ENCODE measurements at places on chromosomes 1 and 21.

DNA sequence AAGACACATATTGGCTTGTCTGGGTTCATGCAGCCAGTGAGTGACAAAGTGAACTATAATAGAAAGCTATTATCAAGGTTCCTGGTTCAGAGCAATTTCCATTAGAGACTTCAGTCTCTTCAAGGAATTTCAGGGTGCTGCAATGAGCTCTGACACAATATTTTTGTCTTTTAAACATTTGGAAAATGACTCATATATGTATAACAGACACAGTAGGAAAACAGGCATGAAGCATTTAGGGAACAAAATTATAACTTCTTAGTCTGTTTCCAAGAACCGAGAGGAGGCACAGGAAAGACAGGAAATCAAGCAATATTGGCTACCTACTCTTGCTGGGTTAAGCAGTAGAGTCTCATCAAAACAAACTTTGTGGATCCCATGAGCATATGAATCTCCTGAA is 170.4 kb downstream of the PTPRC start:
- DNase-seq: no peak

DNA sequence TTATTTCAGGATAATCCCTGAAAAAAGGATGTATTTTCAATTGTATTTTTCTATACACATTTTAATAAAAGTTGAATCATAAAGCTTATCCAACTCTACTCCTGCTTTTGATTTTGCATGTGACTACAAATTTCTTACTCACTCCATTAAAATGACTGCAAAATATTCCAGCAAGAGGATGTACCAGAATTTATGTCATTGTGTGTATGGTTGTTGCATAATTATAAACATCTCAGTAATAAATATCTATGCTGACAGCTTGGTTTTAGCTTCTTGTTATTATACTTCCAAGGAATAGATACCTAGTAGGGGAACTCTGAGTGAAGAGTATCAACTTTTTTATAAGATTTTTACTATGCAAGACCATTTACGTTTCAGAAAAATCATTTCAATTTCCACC is 463.2 kb upstream of the RUNX1 start:
- DNase-seq: no peak

DNA sequence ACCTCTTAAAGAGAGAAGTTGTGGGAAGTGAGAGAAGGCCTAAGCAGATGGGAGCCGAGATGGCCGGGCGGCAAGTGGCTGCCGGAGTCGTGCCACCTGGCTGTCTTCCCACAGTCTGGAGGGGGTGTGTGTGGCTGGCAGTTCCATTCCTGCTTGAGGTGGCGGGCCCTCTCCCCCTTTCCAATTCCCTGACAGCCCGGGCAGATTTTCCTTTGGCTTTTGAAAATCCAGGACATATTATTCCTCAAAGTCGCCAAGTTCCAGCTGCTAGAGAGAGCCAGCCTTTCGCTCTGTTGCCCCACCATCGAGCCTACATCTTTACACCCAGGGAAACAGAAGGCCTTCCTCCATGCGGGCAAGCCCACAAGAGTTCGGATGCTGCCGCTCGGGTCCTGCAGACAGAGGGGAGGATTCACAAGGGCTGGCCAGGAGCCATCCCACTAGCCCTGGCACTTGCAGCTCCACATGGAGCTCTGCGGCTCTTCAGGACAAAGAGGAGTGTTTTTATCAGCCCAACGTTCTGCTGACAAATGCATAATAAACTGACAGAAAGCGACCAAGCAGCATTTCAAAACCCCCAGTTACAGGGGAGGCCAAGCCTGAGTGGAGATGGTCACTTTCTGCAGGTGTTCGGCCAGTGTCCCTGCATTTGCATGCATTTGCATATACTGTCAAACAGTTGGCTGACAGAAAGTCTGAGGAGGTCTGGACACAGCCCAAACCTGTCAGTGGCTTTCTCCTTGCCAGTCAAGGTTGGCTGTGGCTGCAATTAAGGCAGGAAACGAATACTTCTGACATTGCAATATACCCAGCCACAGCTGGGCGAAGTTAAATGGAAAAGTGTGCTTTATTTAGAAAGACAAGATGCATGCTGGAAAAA is 45.9 kb downstream of the OLIG1 start:
- no peak for DNase-seq

DNA sequence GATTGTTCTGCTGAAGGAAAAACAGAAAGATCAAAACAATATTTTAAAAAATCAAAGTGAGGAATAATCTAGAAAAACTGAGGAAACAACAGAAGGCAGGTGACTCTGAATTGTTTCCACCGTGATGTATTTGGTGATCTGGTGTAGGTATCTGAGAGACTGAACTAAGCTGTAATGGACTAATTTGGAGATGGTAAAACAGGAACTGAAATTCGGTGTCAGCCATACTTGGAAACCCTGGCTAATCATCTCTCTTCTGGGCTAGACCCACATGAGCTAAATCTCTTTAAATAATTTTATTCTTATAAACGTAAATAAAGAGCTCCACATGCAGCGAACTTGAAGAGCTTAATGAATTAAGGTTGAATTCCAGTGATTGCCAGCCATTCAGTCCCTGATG is 1226.1 kb downstream of the NCAM2 start:
- no peak for DNase-seq

- no peak for DNase-seq
Observed at GRCh38 chr1:56339786-56340465, 239.4 kb downstream of the PLPP3 start.

DNA sequence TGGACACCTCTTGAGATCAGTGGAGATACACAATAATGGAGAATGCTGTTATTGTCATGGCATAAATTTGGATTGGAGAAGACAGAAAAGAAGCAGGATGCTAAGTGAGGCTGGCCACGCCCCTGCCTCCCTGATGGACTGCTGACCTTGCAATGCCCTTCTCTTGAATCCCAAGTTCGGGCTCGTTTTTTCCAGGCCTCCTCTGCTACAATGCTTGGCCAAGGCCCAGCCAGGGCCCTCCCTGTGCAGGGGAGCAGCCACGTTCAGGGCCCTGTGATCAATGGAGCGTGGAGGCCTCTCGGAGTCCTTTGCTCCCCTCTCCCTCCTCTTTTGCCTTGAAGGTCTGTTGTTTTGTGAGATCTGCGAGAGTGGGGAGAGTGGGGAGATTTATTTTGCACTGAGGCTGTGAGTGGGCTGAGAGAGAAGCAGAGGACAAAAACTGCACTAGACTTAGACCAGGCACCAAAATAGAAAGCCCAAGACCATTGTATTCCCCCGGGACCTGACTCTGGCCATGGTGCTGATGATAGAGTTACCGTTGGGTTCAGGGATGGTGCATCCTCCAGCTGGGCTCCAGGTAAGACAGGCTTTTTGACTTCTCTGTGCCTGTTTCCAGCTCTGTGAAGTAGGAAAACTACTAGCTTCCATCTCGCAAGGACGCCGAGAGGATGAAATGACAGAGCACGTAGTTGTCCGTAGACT is 268.6 kb downstream of the KAZN start:
- no peak for DNase-seq

GRCh38 chr1:21097729-21098128 is 79.0 kb downstream of the EIF4G3 start:
- no peak for DNase-seq

GRCh38 chr1:166164995-166165660 is 1.7 kb downstream of the FAM78B start:
- DNase-seq: no peak

- no peak for DNase-seq
Observed at GRCh38 chr1:175207971-175208370, 15.4 kb upstream of the KIAA0040 start.

- no peak for DNase-seq
Observed at GRCh38 chr1:89918127-89918793, 76.7 kb upstream of the ZNF326 start.

DNA sequence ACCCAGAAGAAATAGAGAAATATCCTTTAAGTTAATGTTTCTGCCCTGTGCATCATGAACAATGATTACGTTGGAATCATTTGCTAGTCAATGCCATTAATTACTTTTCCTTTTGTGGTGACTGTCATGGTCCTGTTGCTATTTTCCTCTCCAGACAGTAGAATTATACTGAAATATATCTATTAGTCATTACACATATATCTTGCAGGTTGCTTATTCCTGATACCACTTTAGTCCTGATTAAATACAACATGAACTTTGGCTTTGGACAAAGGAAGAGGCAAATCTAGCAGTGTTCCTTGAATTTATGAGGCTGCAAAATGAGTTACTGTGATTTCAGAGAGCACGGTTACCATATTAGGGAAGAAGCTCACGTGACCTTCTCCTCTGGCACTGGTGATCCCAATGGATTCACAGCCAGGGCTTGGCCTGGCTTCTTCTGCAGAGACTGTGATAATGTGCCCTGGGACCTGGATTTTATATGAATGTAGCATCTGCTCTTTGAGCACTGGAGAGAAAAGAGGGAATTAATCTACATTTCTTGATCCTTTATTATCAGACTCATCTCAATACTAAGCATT is 12.4 kb upstream of the KRTAP19-8 start:
- DNase-seq: no peak

DNA sequence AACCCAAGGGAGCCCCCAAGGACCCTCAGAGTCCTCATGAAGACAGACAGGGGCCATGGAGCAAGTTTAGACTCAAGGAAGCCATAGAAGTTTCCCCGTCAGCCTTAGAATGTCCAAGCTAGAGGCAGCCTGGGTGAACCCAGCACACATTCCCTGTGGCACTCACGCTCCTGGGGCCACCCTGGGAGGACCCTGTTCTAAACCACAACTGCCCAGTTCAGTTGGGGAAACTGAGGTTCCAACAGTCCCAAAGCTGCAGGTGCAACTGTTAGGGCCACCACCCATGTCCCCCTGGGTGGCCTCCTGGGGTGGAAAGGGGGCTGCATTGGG is 9.3 kb downstream of the WNT3A start:
- DNase-seq: no peak

- DNase-seq: no peak
Observed at GRCh38 chr1:165376041-165376810, 19.7 kb upstream of the LMX1A start.

DNA sequence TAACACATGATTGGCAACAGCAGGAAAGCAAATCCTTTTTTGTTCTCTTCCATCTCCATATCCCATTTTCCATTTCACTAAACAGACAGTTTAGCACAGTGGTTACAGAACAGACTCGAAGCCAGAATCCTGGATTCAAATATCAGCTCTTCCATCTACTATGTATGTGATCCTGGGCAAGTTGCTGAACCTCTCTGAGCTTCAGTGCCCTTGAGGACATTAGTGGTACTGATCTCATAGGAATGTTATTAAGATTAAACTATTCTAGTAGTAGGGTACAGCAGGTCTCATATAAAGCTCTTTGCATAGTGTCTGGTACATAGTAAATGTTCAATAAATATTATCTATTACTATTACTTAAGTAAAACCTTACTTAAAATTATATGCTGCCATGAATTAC is 13.8 kb upstream of the HHIPL2 start:
- no peak for DNase-seq

GRCh38 chr1:71304125-71304524 is 223.3 kb upstream of the ZRANB2 start:
- DNase-seq: no peak

DNA sequence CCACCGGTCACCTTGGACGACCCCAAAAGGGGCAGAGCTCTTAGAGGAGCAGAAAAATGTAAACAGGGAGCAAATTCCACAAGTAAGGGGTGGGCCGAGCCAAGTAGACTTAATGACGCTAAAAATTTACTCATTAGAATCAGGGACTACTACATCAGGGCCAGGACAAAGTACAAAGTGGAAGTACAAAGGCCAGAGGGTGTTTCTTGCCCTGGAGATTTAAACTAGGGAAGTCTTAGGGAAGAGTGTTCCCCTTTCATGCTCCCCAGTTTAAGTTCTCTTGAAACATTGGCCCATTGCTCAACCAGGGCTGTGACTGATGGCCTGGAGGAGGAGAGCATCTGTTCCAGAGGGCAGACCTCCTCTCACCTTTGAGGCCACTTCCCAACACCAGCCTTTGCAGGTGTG is 48.6 kb downstream of the BACH1 start:
- no peak for DNase-seq

DNA sequence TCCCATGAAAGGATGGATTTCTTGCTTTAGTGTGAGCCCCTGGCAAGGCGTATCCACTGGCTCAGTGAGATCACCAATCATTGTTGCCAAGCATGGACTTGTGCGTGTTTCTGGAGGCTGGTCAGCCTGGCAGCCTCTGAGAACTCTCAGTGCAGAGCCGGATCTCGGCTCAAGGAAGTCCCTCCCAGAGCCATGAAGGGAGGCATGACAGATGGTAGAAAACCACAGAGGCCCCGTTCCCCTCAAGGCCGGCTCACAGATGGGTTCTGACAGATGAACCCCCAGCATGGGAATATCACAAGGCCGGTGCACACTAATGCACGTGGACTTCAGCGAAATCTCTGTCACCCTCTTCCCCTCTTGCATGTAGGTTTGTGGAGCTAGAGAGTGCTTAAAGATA is 290.5 kb downstream of the AJAP1 start:
- no peak for DNase-seq

GRCh38 chr1:179023946-179024650 is 1.6 kb upstream of the FAM20B start:
- no peak for DNase-seq

- DNase-seq: no peak
Observed at GRCh38 chr1:3431266-3431665, 23.2 kb upstream of the ARHGEF16 start.

GRCh38 chr1:235270625-235271024 is 57.4 kb downstream of the ARID4B start:
- DNase-seq: no peak

DNA sequence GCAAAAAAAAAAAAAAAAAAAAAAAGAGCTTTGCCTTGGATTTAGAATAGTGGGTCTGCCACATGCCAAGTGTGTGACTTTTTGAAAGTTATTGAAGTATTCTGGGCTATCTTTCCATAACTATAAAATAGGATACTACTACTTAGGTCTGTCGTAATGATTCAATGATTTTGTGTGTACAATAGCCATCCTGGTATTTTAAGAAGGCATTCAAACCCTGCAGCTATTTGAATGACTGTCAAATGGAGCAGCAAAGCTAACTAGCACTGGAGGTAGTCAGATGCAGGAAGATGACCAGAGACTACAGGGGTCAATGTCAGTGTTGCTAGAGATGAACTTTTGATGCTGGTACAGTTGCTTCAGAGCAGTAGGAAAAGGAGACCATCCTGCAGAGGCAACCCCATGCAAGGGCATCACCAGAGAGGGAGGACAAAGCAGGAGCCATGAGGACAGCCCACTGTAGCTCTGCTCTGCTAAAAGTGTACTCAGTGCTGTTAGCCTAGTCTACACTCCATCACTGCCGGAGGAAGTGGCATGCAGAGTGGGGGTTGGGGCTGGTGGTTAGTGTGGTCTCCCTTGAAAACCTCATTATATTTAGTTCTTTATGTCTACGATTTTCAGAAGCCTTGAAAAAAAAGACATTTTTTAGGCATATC is 29.0 kb downstream of the DUSP10 start:
- peak; percentile 70 for DNase-seq

DNA sequence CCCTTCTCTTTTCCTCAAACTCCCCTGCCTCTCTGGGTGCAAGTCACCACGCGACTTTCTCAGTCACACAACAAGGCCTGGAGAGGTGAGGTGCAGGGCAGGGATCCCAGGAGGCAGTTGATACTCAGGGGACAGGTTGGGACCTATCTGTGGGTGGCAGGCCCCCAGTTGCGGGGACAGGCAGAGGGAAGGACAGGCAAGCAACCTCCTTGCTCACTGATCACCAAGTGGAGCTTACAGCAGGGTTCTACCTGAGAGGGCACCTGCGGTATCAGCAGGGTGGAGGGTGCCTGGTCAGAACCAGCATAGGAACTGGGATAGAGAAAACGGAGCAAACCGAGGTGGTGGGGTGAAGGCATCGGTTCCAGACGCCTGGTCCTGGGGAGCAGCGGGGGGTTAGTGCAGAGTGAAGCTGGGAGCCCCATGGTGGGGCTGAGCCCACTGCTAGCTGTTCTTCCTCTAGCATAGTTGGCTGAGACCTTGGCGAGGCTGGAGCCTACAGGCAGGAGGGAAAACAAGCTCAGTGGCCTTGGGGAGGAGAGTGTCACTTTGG is 24.4 kb upstream of the TENT5C start:
- no peak for DNase-seq

- DNase-seq: no peak
Observed at GRCh38 chr1:89739013-89739843, 81.6 kb upstream of the LRRC8D start.

Data from activated CD8-positive, alpha-beta memory T cell treated with anti-CD3 and anti-CD28 coated beads for 4 hours (primary cell).